ENCODE measurements at places on chromosomes 5 and 9.

DNA sequence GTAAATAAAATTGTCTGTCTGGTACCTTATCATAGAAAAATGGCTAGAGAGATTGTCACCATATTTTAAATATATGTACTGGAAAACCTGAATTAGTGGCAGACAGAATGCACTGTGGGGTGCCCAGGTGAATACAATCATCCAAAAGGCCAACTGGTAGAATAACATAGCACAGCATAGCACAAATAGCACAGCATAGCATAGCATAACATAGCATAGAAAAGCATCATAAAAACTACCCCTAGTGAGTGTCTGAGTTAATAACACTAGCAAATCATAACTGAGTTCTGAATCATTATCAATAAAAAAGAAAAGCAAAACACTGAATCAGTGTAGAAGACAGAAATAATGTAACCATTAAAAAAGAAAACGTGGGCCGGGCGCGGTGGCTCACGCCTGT is 102.3 kb downstream of the KIAA0825 start:
- DNase-seq: no peak

GRCh38 chr5:15844253-15844652 is 335.3 kb downstream of the MARCHF11 start:
- no peak for DNase-seq

GRCh38 chr9:125133403-125134329 is 9.7 kb downstream of the SCAI start:
- DNase-seq: no peak

DNA sequence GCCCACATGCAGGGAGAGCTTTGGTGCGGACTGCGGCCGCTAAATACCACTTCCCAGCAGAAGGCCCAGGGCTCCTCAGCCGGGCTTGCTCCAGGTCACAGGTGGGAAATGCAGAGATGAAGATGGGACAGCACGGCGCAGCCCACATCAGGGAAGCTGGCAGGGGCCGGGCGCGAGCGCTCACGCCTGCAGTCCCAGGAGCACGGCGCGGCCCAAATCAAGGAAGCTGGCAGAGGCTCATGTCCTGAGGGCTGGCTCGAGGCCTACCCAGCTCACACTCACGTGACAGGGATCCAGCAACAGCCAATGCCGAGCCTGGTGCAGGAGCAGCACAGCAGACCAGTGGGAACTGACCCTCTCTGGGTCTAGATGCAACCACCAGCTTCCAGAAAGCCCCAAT is 16.3 kb downstream of the LPCAT1 start:
- DNase-seq: no peak

DNA sequence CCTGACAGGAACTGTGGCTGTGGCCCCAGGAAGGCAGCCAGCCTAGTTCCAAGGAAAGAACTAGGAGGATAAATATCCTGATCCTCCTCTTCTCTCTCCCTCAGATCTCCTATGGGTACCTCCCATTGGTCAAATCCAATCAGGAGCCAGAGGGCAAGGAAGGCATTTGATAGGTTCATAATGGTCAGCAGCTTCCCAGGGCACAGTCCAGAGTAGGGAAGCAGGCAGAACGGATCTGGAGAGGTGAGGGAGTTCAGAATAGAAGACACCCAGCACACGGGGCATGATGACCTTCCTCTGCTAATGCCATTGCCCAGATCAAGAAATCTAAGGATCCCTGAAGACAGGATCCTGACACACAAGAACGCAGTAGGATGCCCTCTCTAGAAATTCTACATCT is 8.6 kb downstream of the ABLIM3 start:
- no peak for DNase-seq

DNA sequence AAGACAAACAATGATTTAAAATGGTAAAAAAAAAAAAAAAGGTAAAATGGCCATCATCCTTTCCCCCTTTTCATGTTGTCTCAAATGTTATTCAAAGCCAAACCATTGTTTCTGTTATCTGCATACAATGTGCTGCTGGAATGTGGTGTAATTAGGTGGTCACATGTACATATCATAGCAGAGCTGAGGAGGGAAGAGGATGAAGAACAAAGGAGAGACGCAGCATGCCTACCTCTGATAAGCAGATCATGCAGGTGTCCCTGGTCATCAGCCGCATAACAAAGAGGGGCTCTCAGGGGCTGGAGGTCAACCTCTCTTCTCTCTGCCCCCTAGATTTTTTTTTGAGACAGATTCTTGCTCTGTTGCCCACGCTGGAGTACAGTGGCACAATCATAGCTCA is 141.0 kb downstream of the CARTPT start:
- no peak for DNase-seq

- no peak for DNase-seq
These were observed 57.5 kb upstream of the NCS1 start for GRCh38 chr9:130114741-130115140.

DNA sequence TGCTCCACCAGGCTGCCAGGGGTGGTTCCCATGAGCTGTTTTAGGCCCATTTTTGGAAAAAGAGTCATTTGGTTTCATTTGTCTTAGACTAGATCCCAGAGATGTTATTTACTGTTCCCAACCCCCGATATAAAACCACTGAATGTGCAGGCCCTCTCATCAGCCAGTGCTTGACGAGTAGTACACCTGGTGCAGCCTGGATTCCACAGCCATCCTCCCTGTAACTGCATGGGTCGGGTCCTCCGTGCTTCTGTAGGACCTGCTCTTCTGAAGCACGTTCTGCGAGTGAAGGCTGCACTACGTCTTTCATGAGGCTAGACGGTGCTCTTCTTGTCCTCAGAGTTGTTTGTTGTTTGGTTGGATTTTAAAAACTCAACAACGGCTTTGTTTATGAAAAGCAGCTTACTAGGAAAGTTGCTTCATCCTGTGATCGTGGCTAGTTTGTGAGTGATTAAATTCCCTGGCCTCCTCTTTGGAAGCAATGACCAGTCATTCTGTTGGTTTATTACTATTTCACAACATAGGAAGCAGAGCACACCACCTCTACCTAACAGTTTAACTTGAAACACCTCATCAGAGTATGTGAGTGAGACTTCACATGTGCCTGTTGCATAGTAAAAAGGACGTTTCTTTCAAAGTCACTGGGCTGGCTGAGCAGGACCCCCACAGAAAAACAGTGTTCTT is 135.2 kb downstream of the AOPEP start:
- DNase-seq: peak; percentile 57

DNA sequence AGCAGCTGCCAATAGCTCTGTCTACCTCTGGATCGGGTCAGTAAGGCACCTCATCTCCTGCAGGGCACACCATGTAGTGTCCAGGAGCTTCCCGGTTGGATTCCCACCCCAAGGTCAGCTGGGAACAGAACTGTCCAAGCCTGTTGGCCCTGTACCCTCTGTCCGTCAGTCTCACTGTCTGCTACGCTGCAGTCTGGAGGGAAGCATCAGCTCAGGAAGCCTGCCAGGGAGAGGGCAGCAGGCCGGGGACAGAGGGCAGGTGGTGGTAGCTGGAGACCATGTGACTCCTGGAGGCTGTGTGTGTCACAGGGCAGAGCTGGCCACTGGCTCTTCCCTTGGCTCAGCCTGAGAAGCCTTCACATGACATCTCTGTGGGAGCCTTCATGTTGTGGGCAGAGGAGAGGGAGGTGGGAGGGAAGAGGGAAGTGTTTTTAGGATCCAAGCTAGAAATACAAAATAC is 134.5 kb downstream of the SEC61B start:
- no peak for DNase-seq

DNA sequence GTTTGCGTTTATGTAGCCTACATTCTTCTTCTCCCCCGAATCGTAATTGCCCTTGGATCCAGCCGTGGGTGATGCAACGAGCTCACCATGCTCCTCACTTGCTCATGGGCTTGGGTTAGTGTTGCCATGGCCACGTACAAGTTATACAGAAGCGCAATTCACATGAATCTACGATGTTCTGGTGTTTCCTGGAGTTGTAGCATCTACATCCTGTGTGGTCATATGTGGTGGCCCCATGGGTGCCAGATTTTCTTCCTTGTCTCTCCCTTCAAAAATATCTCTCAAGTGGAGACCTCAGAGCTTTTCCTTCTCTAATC is 115.3 kb downstream of the TLE4 start:
- no peak for DNase-seq

GRCh38 chr5:146426853-146427618 is 20.1 kb upstream of the TCERG1 start:
- DNase-seq: peak; percentile 47

DNA sequence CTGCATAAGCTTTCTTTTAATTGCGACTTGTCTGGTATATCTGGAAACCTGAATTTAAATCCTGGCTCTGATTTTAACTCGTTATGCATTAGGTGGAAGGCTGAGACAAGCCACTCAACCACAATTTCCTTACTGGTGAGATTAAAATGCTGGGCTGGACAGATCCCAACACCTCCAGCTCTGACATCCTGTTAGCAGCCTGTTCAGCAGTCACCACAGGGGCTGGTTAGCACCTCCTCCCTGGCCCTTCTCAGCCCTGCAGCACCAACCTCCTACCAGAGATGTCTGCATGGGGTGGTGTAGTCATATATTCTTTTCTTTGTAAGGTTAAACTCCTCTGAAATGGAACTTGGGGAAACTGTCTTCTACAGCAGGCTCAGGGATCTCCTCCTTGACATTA is 156.5 kb upstream of the NFIL3 start:
- peak; percentile 47 for DNase-seq

GRCh38 chr5:32096891-32097595 is 77.1 kb downstream of the GOLPH3 start:
- DNase-seq: peak; percentile 51

DNA sequence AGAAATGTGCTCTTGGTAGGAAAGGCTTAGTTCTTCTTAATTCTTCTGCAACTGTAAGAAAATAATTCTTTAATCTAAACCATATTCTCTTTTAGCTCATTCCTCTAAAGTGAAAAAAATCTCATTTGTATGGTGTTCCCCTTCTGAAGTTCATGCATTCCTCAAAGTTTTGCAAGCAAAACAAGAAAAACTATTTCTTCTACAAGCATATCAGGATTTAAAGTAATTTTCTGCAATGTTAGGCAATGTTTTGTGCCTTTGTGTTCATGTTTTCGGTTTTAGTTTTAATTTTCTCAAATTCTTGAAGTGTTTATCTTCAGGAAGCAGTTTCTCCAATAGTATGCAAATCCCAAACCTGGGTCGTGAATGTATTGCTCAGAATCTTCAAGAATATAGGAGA is 12.7 kb upstream of the GPR21 start:
- DNase-seq: no peak
